Karpas-422 (cell line): ENCODE measurements at places on chromosomes 5 and 9. TPM values are rescaled to one million over a fixed set of nuclear protein-coding genes. Genes with fewer than 3 reads are reported as not detected.
A peak's percentile ranks its signal among the peaks of the same experiment; 100 is the strongest.

The EGFL7 gene
- not detected in 2 replicates for total RNA-seq

The HAVCR2 gene
- 0.22 TPM in 1 of 2 replicates, not detected in the other for total RNA-seq

The SCGB3A1 gene
- not detected in 2 replicates for total RNA-seq

The PCDHA9 gene
- total RNA-seq = not detected in 2 replicates

The HMMR gene
- total RNA-seq = 37.6 and 80.5 TPM in 2 replicates

The PCDHA5 gene
- not detected in 2 replicates for total RNA-seq

DNA sequence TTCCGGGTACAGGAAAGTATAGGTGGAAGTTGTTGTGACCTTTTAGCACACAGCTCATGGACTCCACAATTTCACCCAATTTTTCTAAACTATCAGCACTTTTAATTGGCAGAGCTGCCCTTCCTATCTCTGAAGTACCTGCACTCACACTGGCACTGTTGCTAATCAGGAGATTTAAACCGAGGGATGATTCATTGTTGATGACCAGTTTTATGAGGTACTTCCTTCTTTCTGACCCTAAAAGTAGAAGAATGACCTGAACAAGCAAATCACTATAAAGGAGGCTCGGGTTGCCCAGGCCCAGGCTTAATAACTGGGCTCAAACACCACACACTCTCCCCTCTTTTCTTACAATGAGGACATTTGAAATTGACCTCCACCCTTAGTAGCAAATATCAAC, 105.9 kb downstream of the KCNN2 start:
- no peaks in the 10 kb centered on the region for H3K36me3 ChIP-seq
- H3K4me3 ChIP-seq = no peak overlapping the region
- no peak overlapping the region for H3K27ac ChIP-seq
- H3K4me1 ChIP-seq = peaks cover 3% of the 10 kb centered on the region; the same call in 1 of the 2 replicates
- H3K27me3 ChIP-seq = no peaks in the 10 kb centered on the region

DNA sequence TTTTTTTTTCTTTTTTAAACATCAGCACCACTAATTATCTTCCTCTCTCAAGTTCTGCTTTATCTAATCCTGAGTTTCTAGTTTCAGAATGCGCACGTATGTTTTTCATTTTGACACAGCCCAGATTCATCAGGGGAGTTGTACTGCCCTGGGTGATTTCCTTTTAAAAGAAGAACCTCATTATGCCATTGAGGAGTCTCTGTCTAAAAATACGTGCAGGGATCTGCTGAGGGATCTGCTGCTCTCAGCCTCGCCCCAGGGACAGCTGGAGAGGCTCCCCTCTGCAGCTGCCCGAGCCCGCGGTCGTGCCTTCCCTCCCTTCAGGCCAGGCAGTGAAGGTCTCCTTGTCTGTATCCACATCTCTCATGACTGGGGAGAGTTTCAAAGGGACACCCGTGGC, 273.1 kb downstream of the ARHGEF28 start:
- peak; percentile 46 for DNase-seq
- H3K27ac ChIP-seq = no peak overlapping the region
- H3K27me3 ChIP-seq = no peaks in the 10 kb centered on the region
- H3K36me3 ChIP-seq = no peaks in the 10 kb centered on the region

DNA sequence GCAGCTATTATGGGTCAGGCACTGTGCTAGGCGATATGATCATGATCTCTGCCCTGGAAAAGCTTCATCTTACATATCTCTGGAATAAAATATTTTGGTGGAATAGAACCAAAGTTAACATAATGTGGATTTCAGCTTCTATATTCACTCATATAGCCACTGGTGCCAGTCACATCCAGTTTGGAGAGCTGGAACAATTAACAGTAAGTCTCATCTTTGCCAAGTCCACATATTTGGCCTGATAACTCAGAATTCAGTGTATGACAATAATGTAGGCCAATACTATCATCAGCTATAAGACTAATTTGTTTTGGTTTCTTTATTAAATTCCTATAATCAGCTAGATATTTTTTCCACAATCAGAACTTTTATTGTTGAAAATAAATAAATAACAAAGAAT, 5.9 kb upstream of the FAM13B start:
- H3K4me1 ChIP-seq = peaks cover 33% of the 10 kb centered on the region
- H3K27me3 ChIP-seq = no peaks in the 10 kb centered on the region
- H3K4me3 ChIP-seq = no peak overlapping the region
- no peak for DNase-seq
- H3K36me3 ChIP-seq = no peaks in the 10 kb centered on the region
- no peak overlapping the region for H3K27ac ChIP-seq

- no peaks in the 10 kb centered on the region for H3K4me1 ChIP-seq
- no peak overlapping the region for H3K27ac ChIP-seq
- DNase-seq = no peak
- H3K27me3 ChIP-seq = no peaks in the 10 kb centered on the region
- H3K36me3 ChIP-seq = no peaks in the 10 kb centered on the region
Observed at GRCh38 chr9:31388660-31389059, 995.8 kb upstream of the ACO1 start.

DNA sequence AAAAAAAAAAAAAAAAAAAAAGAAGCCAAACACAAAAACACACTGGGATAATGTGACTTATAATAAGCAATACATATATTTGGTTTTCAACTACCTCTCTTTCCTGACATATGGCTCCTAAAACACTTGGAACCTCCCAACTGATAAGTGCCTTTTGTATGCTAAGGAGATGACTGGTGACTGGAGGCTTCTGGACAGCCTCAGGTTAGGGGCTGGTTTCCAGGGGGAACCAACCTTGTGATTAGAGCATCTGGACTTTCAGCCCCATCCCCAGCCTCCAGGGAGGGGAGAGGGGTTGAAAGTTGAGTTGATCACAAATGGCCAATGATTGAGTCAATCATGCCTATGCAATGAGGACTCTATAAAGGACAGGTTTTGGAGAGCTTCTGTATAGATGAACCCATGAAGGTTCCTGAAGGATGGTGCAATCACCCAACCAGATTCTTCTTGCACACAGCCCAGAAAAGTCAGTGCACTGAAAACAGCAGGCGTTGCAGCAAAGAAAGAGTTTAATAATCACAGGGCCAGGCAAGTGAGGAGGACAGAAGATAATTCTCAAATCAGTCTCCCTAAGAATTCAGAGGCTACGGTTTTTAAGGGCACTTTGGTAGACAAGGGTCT, 276.7 kb downstream of the AUH start:
- no peaks in the 10 kb centered on the region for H3K27me3 ChIP-seq
- no peaks in the 10 kb centered on the region for H3K4me1 ChIP-seq
- DNase-seq = no peak
- no peak overlapping the region for H3K4me3 ChIP-seq
- H3K36me3 ChIP-seq = no peaks in the 10 kb centered on the region

- DNase-seq = no peak
- no peaks in the 10 kb centered on the region for H3K36me3 ChIP-seq
- H3K27ac ChIP-seq = no peak overlapping the region
- no peaks in the 10 kb centered on the region for H3K27me3 ChIP-seq
Observed at GRCh38 chr9:135418161-135418560, 61.4 kb upstream of the PPP1R26 start.

DNA sequence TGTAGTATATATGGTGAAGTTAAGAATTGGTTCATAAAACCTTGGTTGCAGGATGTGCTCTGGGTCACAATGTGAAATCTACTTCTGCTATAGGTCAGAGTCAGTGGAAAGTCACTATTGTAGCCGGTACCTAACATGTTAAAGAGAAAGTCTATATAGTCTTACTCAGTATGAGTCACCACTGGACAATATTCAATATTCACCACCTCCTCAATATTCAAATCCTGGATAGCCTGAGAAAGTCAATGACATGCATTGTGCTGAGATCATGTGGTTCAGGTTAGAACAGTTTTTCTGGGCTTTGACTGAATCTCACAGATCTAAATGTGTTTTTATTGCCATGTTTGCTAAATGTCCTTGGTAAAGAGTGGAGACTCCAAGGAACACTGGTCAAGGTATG, 108.8 kb downstream of the HMHB1 start:
- no peaks in the 10 kb centered on the region for H3K4me1 ChIP-seq
- no peak overlapping the region for H3K4me3 ChIP-seq
- H3K36me3 ChIP-seq = no peaks in the 10 kb centered on the region
